Hematopoietic multipotent progenitor cell treated with erythropoietin and hydrocortisone succinate and interleukin-3 and kit ligand, for 15 days (in vitro differentiated cells): ENCODE measurements at places on chromosomes 12 and 14.

- no peak for DNase-seq
Observed at GRCh38 chr12:95625012-95625411, 73.7 kb upstream of the USP44 start.

- peak; percentile 10 for DNase-seq
Observed at GRCh38 chr12:75317784-75318183, 12.3 kb downstream of the CAPS2 start.

- no peak for DNase-seq
Observed at GRCh38 chr12:117412465-117413188, 51.2 kb upstream of the NOS1 start.

DNA sequence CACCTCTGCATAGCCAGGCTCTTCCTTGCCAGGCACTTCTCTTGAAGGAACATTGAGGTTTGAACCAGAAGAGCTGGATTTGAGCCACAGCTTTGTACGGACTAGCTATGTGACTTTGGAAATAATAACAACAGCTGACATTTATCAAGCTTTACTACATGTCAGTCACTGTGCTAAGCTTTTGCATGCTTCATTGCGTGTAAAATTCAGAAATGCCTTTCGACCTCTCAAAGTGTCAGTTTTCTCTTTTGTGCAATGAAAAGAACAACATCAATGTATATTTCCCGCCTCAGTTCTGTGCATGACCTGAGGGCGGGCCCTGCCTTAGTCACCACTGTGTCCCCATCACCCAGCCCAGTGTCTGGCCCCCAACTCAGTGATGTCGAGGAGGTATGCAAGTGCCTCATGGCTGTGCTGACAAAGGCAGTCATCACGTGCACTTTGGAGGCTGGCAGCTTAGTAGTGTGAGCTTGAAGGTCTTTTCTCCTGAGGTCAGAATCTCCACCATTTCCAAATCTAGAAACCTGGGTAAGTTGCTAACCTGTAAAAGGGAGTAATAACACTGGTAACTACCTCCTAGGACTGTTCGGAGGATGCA lies 17.9 kb upstream of the AQP2 start:
- no peak for DNase-seq

- DNase-seq, result no peak
Observed at GRCh38 chr14:72615451-72616121, 278.3 kb downstream of the DPF3 start.

- DNase-seq, result no peak
Observed at GRCh38 chr12:106954462-106955376, 988 bp upstream of the TMEM263 start.

- no peak for DNase-seq
Observed at GRCh38 chr14:89327771-89328212, 89.2 kb downstream of the FOXN3 start.

DNA sequence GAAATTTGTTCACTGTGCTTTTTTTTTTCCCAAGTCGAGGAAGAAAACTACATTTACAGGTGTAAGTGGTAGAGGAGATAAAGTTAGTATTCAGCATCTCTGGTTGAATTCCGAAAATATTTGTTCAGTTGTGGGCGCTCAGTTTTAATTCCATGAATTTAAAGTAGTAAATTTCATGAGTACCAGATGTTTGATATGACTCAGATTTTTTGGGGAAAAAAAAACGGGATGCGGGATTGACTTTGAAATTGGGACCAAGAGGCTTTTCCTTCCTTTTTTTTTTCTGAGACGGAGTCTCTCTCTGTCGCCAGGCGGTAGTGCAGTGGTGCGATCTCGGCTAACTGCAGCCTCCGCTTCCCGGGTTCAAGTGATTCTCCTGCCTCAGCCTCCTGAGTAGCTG lies 1.6 kb downstream of the TULP3 start:
- no peak for DNase-seq

DNA sequence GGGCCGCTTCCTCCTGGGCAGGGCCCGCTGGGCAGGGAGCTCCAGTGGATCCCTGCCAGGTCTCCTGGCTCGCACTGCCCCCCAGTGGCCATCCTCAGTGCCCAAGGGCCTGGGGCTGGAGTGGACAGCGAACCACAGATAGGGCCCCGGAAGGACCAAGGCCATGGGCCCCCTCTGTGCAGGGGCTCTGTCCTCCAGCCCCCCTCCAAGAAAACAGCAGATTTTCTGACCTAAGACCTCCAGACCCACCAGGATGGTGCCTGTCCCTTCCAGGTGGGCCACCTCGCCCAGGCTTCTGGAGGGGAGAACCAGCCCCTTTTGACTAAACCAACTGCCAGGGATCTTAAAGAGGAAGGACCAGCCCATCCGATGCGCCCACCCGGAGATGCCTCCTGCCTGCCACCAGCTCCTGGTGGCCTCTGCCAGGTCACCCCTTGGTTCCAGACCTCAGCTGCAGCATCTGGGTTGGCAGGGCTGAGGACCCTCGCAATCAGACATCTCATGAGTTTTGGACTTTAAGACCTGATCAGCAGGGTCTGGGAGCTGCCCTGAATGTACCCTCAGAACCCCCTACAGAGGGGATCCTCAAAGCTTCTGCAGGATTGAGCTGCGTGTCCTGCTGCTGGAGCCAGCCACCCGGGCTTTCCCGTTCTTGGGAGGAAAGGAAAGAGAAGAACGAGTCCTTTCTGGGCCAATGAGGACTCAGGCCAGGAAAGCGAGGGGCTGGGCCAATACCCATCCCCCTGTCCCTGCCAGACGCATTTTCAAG lies 325.8 kb upstream of the DIO3 start:
- DNase-seq, result peak; percentile 6

DNA sequence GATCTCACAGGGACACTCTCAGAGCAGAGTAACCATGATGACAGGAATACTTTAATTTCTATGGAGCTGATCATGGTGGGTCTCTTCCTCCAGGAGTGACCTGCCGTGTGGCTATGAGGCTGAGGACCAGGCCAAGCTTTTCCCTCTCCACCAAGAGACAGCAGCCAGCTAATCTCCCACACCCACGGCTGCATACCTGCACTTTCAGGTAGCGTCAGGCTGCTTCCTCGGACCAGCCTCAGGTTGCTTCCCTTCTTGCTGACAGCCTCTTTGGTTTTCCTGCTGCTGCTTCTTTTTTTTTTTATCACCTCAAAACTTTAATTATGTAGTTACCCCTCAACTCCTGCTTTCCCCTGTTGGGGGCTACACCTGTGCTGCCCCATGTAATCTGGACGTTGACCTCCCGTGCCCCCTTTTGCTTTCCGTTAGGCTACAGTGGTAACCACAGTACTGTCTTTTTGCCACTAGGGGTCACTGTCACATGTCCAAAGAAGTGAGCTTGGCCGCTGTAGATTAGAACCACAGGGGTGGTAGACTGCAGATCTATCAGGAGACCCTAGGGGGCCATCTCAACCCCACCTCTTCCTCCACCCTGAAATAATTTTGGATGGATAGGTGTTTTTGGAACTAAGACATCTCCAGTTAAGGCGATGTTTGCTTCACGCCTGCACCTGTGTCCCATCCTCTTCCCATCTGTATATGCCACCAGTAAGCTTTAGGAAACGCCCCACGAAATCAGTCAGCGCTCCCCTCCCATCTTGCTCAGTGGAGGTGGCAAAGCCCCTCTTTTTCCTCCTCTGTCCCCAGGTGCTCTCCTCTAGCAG lies 7.8 kb upstream of the PIP4K2C start:
- DNase-seq, result peak; percentile 84

DNA sequence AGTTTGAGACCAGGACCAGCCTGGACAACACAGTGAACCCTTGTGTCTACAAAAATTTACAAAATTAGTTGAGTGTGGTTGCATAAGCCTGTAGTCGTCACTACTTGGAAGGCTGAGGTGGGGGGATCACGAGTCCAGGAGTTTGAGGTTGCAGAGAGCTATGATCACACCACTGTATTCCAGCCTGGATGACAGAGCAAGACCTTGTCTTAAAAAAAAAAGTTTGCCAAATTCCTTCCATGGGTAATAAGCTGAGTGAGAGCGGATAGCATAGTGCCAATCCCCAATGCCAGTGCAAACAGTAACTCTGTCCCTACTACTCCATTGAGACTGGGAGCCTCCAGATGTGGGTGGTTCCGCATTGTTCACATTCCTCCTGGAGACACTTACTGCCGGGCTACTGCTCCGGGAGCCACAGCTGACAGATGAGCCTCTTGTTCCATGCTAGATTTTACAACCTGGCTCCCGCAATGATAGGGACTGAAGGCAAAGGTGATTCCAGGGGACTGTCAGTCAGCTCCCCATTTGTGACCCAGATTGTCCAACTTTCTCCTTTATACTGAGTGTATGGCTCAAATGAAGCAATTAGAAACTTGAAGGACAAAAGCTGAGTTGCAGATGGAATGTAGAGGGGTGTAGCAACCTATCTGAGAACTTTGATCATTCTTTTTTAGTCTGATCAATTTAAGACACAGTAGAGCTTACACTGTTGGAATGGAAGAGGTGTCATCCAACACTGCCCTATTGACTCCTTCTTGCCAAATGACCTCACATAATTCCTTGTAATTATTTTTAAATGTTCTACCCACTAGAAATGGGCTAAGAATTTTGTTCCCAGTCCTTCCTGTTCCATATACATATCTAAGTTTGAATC lies 13.4 kb upstream of the FRMD6 start:
- no peak for DNase-seq

DNA sequence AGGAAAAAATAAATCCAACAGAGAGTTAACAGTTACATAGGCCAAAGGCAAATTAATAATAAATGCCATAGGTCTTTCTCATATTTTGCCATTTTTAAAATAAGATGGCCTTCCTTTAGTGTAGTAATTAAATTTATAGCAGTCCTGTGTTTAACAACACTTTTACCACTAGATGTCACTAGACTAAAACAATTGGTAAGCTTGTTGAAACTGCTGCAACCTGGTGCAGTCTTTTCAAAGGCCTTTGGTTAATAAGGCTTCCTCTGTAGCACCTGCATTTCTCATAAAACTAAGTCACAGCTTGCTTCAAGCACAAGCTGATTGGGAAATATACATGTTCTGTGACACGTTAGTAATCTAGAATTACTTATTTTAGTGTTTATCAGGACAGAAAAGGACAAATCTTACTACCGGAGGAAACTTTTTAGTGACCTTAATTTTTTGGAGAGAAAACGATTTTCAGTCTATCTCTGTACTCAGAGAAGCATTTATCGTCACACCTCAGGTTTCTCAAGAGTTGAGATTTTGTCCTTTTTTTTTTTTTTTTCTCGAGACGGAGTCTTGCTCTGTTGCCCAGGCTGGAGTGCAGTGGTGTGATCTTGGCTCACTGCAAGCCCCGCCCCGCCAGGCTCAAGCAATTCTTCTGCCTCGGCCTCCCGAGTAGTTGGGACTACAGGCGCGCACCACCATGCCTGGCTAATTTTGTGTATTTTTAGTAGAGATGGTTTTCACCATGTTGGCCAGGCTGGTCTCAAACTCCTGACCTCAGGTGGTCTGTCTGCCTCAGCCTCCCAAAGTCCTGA lies 20.0 kb downstream of the BORCS5 start:
- peak; percentile 85 for DNase-seq

DNA sequence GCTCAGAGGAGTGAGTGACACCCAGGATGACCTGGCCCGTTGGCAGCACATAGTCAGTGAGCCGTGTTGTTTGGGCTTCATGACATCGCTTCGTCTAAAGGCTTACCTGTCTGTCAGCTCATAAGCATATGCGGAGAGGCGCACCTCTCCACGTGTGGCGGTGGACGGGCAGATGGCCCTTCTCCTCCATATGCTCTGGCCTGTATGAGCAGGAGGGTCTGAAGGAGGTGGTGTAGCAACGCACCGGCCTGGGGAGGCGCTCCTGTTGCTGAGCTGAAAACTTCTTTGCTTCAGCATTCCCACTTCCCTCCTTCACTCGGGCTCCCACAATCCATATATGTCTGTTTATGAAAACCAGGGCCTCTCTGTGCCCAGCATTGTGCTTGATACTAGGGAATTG lies 186.1 kb downstream of the TSPAN9 start:
- DNase-seq, result no peak

DNA sequence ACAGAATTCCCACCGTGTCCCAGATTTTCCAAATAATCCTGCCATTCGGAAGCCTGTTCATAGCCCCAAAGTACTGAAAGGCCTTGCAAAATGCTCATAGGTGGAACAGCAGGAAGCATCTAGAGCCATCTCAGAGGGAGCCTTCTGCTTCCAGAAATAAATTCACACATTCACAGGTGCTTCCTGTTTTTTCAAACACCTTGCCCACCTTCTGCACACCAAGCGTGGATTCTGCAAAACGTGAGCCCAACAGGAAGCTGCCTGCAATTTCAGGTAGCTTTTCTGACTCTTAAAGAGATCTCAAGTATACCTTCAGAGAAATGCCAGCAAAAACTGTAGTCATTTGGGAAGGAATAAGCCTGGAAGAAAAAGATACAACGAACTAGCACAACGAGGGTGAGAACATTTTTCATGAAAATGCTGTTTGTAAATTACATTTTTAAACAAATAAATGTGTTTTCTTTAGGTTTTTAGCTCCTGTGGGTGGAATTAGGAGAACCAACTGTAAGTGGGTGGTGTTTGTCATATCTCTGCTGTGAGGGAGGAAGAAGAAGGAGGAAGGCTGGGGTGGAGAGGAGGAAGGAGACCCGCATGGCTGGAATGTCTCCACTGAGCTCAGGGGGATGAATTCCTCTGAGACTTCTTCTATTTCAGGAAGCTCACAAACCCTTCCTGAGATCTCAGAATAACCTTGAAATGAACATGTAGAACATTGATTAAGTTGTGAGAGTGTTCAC lies at the start of gene IFNG-AS1:
Gene IFNG-AS1, plus strand, starts transcription at position 264 of the 737 bp plus-strand sequence.
- no peak for DNase-seq

- no peak for DNase-seq
Observed at GRCh38 chr12:38904537-38905479, 583 bp downstream of the CPNE8 start.

DNA sequence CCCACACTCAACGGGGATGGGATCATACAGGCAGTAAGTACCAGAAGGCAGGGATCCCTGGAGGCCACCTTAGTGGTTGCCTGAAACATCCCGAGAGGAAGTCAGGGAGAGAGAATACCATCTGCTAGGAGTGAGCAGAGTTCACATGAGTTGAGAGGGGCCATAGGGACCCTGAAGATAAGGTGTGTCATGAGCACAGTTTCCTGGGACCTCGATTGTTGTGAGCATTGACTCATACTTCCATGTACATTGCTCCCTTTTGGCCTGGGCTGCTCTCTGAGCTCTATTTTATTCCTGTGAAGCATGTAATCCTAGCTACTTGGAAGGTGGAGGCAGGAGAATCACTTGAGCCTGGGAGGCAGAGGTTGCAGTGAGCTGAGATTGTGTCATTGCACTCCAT lies 120.5 kb downstream of the TBC1D30 start:
- DNase-seq, result no peak

GRCh38 chr12:1920436-1920835 lies 2.0 kb upstream of the CACNA2D4 start:
- no peak for DNase-seq

DNA sequence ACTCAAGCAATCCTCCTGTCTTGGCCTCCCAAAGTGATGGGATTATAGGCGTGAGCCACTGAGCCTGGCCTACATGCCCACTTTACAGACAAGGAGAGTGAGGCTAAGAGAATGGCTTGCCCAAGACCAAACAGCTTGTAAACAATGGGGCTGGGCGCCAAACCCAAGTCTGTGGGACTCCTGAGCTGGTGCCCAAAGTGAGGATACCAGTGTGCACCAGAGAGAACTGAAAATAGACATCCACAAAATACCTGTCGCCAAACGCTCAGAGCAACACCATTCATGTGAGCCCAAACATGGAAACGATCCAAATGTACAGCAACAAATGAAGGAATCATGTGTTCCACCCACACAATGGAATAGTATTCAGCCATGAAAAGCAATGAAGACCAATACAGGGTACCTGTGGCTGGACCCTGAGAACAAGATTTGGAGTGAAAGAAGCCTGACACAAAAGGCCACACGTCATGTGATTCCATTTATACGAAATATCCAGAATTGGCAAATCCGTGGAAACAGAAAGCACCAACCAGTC lies 38.2 kb downstream of the CCNK start:
- DNase-seq, result no peak
